ENCODE measurements at places on chromosomes 4 and X.

- no peaks in the 10 kb centered on the region for H3K27me3 ChIP-seq
- no peak overlapping the region for H3K27ac ChIP-seq
- no peaks in the 10 kb centered on the region for H3K4me1 ChIP-seq
- H3K4me3 ChIP-seq: no peak overlapping the region
- no peaks in the 10 kb centered on the region for H3K36me3 ChIP-seq
Measured at GRCh38 chrX:32268207-32268606, 943.1 kb downstream of the DMD start.

GRCh38 chr4:55338486-55338885, 7.6 kb upstream of the SRD5A3 start:
- H3K27me3 ChIP-seq: peaks cover 3% of the 10 kb centered on the region
- peaks cover 21% of the 10 kb centered on the region for H3K4me1 ChIP-seq
- no peak for DNase-seq
- H3K4me3 ChIP-seq: no peak overlapping the region
- H3K27ac ChIP-seq: no peak overlapping the region
- H3K36me3 ChIP-seq: no peaks in the 10 kb centered on the region

DNA sequence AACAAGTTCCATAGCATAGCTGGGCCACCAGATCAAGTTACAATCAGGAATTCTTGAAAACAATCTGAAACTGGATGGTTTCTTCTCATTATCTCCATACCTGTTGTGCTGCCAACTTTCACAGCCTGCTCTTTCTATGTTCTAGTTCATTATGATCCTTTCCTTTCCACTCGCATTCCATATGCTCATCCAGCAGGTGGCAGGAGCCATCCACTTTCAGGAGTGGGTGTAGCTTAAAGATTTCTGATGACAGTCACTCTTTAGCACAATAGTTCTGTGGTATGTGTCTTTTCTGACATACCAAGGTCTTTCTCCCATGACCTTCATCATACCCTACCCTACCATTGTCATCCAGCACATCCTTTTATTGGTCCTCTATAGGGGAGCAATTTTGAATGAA, 46.4 kb downstream of the PAGE2 start:
- H3K27ac ChIP-seq: no peak overlapping the region
- peaks cover 5% of the 10 kb centered on the region for H3K27me3 ChIP-seq
- no peaks in the 10 kb centered on the region for H3K36me3 ChIP-seq
- peak; percentile 18 for DNase-seq
- no peaks in the 10 kb centered on the region for H3K4me1 ChIP-seq

DNA sequence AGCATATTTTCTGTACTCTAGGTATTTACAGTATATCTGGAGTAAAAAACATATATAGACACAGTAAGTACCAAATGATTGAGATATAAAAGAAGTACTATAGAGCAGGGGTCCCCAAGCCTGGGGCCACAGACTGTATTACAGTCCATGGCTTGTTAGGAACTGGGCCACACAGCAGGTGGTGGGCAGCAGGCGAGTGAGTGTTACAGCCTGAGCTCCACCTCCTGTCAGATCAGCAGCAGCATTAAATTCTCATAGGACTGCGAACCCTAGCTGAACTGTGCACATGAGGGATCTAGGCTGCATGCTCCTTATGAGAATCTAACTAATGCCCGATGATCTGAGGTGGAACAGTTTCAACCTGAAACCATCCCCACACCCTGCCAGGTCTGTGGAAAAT, 300.7 kb downstream of the NR3C2 start:
- H3K27me3 ChIP-seq: no peaks in the 10 kb centered on the region
- H3K27ac ChIP-seq: no peak overlapping the region
- no peak overlapping the region for H3K4me3 ChIP-seq

- no peaks in the 10 kb centered on the region for H3K27me3 ChIP-seq
- no peak overlapping the region for H3K4me3 ChIP-seq
- H3K36me3 ChIP-seq: no peaks in the 10 kb centered on the region
- no peak for DNase-seq
- H3K27ac ChIP-seq: no peak overlapping the region
Measured at GRCh38 chr4:151094290-151094751, 5.1 kb upstream of the RPS3A start.

GRCh38 chr4:179307297-179308136, 1865.3 kb upstream of the AGA start:
- no peak overlapping the region for H3K27ac ChIP-seq
- H3K4me3 ChIP-seq: no peak overlapping the region
- H3K27me3 ChIP-seq: no peaks in the 10 kb centered on the region
- H3K4me1 ChIP-seq: no peaks in the 10 kb centered on the region
- no peaks in the 10 kb centered on the region for H3K36me3 ChIP-seq

- no peaks in the 10 kb centered on the region for H3K36me3 ChIP-seq
- no peaks in the 10 kb centered on the region for H3K4me1 ChIP-seq
- H3K4me3 ChIP-seq: peak overlapping the region; percentile 57
- DNase-seq: peak; percentile 50
Measured at GRCh38 chr4:20983763-20984575, 283.7 kb downstream of the PACRGL start.

DNA sequence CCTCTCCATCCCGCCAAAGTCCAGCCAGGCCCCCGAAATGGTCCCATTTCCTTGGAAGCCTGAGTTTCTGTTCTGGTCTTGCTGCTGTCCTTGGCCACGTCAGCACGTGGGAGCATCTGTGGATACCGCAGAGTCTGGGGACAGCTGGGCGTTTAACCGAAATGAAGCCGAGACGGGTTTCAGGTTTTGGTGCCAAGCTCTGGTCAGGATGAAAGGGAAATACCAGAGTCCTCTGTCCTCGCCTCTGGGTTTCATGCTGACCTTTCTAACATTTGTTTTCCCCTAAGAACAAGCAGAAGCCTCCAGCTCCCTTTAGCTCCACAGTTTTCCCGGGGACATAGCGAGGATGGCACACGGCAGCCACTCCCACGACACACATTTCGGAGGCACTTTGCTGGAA, 19.7 kb downstream of the SHOX start:
- H3K36me3 ChIP-seq: no peaks in the 10 kb centered on the region
- H3K27me3 ChIP-seq: peaks cover 46% of the 10 kb centered on the region
- no peaks in the 10 kb centered on the region for H3K4me1 ChIP-seq
- no peak overlapping the region for H3K4me3 ChIP-seq
- no peak overlapping the region for H3K27ac ChIP-seq

DNA sequence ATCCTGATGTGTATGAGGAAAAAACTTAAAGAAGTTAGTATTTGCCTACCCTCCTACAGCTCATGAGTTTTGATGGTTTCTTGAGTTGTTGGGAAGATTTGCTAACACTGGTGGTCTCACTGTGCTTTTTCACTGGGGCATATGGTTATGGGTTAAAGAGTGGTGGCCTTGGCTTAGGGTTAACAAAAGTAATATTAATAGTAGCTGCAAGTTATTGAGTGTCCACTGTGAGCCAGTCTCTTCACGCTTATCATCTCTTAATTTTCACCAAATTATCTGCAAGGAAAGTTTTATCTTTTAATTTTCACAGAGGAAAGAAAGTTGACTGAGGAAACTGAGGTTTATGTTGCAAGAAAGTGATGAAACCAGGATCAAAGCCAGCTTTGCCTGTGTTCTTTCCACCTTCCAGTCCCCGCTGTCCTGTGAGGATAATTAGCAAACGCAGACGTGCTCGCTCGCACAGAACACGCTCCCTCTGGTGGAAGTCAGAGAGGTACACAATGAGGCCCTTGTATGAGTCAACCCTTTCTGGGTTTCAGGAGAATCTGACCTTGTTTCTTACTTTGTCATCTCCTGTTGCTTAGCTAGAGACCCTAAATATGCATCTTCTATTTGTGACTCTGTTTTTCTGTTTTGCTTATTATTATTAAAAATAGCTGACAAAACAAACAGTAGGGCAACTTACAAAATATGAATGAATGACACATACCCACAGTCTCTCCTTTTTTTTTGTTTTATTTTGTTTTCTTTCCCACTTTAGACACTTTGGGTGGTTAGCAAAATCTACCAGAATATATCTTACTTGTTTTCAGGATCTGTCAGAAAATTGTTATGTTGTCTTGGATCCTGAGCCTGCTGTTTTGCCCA, 94.3 kb downstream of the DDIT4L start:
- no peaks in the 10 kb centered on the region for H3K27me3 ChIP-seq
- no peak overlapping the region for H3K27ac ChIP-seq
- no peak overlapping the region for H3K4me3 ChIP-seq
- no peaks in the 10 kb centered on the region for H3K36me3 ChIP-seq
- peaks cover 57% of the 10 kb centered on the region for H3K4me1 ChIP-seq

DNA sequence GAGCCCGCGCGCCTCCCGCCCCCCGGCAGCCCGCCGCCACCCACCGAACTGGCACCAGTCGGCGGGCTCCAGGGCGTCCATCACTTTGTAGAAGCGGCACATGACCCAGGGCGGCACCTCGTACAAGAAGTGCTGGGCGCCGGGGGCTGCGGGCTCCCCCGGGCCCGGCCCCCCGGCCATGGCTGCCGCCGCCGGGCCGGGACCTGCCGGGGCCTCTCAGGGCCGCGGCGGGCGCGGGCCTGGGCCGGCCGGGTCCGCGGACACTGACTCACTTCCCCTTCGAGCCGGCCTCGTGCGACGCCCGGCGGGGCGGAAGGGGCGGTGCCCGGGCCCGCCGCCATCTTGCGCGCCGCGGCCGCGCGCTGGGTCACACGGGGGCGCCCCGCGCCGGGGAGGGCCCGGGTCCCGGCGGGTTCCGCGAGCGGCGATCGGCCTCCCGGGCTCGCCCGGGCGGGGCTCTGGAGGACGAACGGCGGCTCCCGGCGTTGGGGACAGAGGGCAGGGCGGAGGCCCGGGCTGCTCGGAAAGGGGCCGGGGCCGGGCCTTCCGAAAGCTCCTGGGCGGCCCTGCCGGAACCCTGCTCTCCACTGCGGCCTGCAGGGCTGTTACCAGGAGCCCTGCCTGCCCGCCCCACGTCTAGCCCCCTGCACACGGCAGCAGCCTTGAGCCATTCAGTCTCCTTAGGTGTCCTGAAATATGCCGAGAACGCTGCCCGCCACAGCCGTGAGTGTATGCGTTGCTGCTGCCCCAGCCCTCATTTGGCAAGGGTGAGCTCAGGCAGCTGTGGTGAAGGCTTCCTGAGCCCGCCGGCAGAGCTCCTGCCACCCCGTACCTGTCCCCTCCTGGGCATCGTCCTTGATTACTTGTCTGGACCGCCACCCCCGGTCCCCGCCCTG, at the start of gene IRAK1:
IRAK1 (minus strand) TSS at position 270 of the 896 bp plus-strand sequence; CDS start at position 180, 90 bp downstream.
- H3K27ac ChIP-seq: no peak within 1 kb of the TSS
- no peaks in the 10 kb centered on the region for H3K27me3 ChIP-seq
- H3K36me3 ChIP-seq: no peaks in the 10 kb centered on the region
- H3K4me3 ChIP-seq: peak within 1 kb of the TSS; percentile 37
- no peaks in the 10 kb centered on the region for H3K4me1 ChIP-seq

Data from neural progenitor cell (in vitro differentiated cells).